Activated naive CD4-positive, alpha-beta T cell treated with anti-CD3 and anti-CD28 coated beads, Interleukin-2, amount 10 ng/mL, durations not matched to agents 5 hours and 36 hours (primary cell): ENCODE measurements at places on chromosomes 12 and 14. TPM values are rescaled to one million over a fixed set of nuclear protein-coding genes. Genes with fewer than 3 reads are reported as not detected.

CCDC177 gene
- not detected for total RNA-seq

SERPINA12 gene
- total RNA-seq, result not detected

CMA1 gene
- not detected for total RNA-seq

BICDL1 gene
- 54.4 TPM for total RNA-seq

SYNDIG1L gene
- not detected for total RNA-seq

ZDHHC22 gene
- not detected for total RNA-seq

KCNH5 gene
- not detected for total RNA-seq

ITPR2 gene
- total RNA-seq, result 33.8 TPM

SIX6 gene
- total RNA-seq, result not detected
